ENCODE measurements at places on chromosomes 4 and X.

DNA sequence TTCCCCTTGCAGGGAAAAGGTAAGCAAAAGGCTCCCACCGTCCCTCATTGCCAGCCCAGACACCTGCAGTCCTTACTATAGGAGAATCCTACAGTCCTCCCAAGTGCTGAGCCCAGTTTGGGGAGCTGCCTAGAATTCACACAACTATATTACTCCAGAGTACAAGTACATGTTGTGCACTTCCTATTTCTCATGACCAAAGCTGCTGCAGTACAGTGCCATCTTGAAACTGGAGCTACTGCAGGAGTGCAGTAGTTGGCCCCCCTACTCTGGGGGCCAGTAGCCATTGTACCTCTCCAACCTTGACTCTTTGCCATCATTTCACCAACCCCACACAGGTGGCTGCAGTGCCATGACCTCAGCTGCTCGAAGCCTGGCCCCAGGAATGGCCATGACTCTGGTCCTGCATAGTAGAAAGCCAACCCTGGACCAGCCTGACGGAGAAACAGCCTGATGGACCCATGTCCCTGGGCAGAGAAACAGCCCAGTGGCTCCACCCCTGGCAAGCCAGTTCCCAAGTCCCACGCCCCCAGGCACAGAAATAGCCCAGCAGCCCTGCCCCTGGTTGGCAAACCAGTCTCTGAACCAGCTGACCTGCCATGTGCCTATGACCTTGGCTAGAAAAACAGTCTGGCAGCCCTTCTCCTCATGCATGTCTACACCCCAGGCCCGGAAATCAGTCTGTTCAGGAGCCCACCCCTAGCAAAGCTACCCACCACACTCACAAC is 51.9 kb downstream of the PHKA1 start:
- DNase-seq, result no peak

- no peak for DNase-seq
These were observed 164.6 kb downstream of the BANK1 start for GRCh38 chr4:101954975-101955678.

GRCh38 chr4:147707892-147708672 is 23.8 kb upstream of the ARHGAP10 start:
- DNase-seq, result no peak

GRCh38 chrX:136747003-136747986 is 33.4 kb downstream of the ARHGEF6 start:
- no peak for DNase-seq

GRCh38 chrX:72479324-72480274 is 93.0 kb downstream of the HDAC8 start:
- no peak for DNase-seq

GRCh38 chrX:107730991-107731766 is 44.4 kb downstream of the TSC22D3 start:
- no peak for DNase-seq

- no peak for DNase-seq
These were observed 614.6 kb upstream of the CPEB2 start for GRCh38 chr4:14387647-14388046.

DNA sequence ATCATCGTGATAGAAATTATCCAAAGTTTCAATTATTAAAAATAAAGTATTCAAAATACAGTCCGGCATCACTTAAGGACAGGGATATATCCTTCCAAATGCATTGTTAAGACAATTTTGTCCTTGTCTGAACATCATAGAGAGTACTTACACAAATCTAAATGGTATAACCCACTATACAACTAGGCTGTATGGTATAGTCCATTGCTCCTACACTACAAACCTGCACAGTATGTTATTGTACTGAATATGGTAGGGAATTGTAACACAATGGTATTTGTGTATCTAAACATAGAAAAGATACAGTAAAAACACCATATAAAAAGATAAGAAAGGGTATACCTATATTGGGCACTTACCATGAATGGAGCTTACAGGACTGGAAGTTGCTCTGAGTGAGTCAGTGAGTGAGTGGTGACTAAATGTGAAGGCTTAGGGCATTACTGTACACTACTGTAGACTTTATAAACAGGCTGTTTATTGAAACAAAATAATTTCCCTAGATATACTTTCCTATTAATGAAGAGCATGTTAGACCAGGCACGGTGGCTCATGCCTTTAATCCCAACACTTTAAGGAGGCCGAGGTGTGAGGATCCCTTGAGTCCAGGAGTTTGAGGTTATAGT is 44.8 kb upstream of the PTPN13 start:
- DNase-seq, result no peak

GRCh38 chr4:72084587-72085011 is 52.8 kb downstream of the NPFFR2 start:
- no peak for DNase-seq

DNA sequence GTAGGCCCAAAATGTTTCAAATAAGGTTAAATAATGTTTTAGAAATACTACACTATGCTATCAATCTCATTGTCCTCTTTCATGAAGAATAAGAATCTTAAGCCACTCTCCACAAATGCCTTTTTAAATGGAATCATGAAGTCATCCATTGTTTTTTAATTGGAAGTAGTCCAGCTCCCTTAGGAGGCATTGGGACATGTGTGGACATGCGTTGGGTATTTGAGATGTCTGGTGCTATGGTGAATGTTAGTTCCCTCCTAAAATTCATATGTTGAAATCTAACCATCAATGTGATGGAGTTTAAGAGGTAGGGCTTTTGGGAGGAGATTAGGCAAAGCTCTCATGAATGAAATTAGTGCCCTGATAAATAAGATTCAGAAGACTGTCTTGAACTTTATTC is 289.0 kb downstream of the C4orf33 start:
- no peak for DNase-seq

- DNase-seq, result no peak
These were observed 171.9 kb upstream of the RBPJ start for GRCh38 chr4:26148927-26149326.

- no peak for DNase-seq
These were observed 214.6 kb downstream of the PALLD start for GRCh38 chr4:168711197-168712140.

DNA sequence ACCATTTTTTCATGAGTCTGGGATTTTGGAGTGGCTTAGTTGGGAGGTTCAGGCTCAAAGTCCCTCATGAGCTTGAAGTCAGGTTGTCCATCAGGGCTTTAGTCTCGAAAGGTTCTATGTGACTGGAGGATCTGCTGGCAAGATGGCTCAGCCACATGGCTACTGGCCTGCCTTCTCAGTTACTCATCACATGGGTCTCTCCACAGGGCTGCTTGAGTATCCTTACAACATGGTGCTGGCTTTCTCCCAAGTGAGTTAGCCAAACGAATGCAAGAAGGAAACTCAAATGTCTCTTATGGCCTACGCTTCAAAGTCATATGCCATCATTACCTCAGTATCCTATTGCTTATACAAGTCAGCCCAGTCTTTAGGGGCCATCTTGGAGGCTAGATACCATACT is 106.3 kb upstream of the VCX3B start:
- DNase-seq, result no peak

GRCh38 chr4:86975927-86976326 is 41.1 kb downstream of the AFF1 start:
- no peak for DNase-seq

- no peak for DNase-seq
These were observed 2.8 kb upstream of the RUFY3 start for GRCh38 chr4:70718811-70719604.

DNA sequence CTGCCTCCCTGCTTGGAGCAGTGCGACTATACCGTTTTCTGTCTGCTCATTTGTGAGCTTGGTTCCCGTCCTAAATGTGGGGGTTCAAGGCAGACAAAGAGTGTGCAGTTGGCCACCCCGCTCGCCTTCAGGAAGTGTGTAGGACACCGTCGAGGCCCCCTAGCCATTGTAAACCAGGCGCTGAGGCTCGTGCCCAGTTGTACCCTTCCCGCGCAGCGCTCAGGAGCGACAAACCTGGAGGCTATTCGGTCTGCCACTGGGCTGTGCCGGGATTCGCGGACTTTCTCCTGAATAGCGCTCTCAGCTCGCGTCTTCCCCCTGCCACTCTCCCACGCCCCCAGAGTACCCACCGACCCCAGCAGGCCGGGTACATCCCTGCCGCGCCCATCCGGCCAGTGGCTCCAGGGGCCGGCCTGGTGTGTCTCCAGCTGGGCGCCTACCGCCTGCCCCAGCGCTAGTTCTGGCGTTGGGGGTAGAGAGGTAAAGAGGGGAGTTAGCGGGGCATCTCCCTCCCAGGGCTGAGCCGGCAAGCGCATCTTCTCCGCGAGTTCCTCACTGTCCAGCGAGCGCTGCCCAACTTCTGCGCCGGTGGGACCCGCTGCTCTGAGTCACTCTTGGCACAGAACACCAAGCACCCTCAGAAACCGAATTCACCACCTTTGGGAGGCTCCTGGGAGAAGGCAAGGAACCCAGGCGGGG is 880 bp upstream of the LONRF3 start:
- no peak for DNase-seq

- no peak for DNase-seq
These were observed 159.4 kb downstream of the MGST2 start for GRCh38 chr4:139824882-139825522.

DNA sequence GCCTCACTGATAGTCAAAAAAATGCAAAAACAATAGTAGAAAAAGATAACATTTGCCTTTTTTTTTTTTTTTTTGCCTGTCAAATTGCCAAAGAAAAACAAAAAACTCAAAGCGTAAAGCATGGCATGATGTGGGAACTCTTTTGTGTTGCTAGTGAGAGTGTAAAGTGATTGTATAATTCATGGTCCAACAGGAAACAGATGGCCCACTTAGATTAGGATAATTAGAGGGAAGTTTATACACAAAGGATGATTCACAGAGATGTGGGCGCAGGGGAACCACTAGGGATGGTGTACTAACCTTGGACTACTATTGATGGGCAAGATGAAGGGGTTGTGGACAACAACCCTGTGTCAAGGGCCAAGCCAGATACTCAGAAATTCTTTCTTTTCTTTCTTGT is 16.4 kb downstream of the MCUB start:
- no peak for DNase-seq

DNA sequence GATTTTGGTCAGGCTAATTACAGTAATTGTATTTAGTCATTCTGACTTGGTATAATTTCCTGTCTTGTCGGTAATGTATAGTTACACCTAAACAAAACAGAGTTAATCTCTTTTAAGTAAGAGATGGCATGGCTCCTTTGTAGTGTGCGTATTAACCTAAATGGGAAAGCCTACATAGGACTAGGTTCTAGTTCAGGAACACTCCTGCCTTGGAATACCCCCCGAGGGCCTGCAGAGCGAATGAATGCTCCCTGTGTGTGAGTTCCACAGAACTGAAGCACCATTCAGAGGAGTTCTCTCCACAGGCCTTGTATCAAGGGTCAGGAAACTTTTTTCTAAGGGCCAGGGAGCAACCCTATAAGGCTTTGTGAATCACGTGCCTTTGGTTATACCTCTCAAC is 44.9 kb upstream of the STIM2 start:
- no peak for DNase-seq

GRCh38 chr4:81030061-81030980 is at the start of gene BMP3:
Gene BMP3, plus strand, starts transcription at chr4:81030708. Its CDS starts 577 bp downstream, at chr4:81031285.
- DNase-seq, result no peak

DNA sequence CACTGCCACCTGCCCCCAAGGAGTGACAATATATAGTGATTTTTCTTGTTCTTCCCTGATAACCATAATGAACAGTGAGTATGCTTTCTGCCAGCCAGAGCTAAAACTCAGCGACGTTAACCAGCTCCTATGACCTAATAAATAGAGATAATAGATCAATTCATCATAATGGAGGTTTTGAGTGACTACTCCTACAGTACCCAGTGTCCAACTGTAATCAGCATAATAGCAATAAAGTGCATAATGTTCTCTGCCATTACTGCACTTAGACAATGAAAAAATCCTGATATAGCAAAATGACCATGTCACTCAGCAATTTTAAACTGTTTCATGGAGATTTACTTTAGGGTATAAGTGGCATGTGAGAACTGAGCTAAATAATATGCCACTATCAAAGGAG is 20.7 kb upstream of the TXLNG start:
- no peak for DNase-seq

DNA sequence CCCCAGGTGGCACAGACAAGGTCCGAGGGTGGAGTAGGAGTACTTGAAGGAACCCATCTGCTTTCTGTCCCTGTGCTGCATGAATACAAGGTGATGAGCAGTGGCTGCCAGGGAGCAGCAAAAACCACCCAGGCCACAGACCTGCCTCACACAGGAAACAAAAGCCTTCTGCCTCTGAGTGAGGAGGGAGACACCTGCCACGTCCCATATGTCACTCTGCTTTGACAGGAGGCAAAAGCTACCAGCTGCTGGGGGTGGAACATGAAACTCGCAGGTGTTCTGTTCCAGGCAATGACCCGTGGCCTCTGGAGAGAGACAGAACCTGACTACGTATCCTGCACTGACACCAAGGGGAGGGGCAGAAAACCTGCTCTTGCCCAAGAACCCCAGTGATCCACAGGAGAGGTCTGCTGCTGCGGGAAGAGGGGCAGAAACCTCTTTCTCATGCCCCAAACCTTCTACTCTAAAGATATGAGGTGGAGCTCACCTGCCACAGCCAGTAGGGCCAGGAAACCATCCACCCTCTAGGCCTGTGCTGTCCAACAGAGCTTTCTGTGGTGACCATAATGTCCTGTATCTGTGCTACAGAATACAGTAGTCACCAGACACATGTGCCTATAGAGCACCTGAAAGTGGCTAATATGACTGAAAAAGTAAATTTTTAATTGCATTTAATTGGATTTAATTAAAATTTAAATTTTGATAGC is 172.9 kb downstream of the PRDM5 start:
- DNase-seq, result no peak

GRCh38 chrX:6238576-6238975 is 9.9 kb upstream of the NLGN4X start:
- no peak for DNase-seq

DNA sequence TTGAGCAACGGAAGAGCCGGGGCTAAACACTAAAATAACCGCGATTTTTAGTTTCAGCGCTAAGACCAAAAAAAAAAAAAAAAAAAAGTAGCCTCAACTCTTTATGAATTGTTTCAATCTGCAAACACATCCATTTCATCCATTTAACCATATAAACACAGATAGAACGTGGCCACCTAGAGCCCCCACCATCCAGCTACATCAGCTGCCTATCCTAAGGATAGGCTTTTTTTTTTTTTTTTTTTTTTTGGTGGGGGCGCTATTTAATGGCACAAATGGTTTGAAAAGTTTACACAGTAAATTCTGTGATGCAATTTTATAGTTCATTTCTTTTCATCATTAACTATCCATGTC is 492 bp upstream of the HDAC8 start:
- DNase-seq, result no peak

DNA sequence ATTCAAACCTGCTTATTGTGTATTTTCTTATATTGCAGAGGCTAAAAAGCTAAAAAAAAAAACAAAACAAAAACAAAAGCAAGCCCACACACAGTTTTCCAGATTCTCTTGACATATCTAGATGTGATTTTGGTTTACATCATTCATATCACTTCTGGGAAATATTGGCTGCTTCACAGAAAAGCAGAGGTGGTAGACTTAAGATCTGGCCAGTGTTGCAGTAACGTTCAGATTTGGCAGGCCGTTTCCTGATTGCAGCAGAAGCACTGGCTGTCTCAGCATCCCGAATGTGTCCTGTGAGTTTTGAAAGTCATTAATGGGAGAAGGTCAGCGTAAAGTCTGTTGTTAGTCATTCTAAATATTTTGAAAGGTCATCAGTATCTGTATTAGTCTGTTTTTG is 2062.0 kb downstream of the ARAP2 start:
- DNase-seq, result no peak
